CD4-positive, alpha-beta T cell treated with Interleukin-12 subunit alpha and Interleukin-12 subunit beta, for 1 hour (primary cell): ENCODE measurements at places on chromosomes 5 and 9.
A peak's percentile ranks its signal among the peaks of the same experiment; 100 is the strongest.

- no peak for DNase-seq
Observed at GRCh38 chr9:92185681-92186080, 70.5 kb upstream of the SPTLC1 start.

GRCh38 chr5:127518319-127518621 is 830 bp downstream of the PRRC1 start:
- peak; percentile 29 for DNase-seq

DNA sequence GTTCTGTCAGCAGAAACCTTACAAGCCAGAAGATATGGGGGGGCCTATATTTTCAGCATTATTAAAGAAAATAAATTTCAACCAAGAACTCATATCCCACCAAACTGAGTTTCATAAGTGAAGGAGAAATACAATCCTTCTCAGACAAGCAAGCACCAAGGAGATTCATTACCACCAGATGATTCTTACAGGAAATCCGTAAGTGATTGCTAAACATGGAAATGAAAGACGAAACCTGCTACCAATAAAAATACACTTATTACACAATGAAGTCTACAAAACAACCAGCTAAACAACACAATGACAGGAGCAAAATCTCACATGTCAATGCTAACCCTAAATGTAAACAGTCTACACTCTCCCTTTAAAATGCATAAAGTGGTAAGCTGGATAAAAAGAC is 17.8 kb upstream of the C9orf72 start:
- no peak for DNase-seq

- no peak for DNase-seq
Observed at GRCh38 chr9:69174616-69175463, 763 bp downstream of the TJP2 start.

GRCh38 chr5:57524348-57525060 is 41.9 kb upstream of the ACTBL2 start:
- no peak for DNase-seq

GRCh38 chr5:135228222-135228621 is 170.8 kb downstream of the MACROH2A1 start:
- no peak for DNase-seq

DNA sequence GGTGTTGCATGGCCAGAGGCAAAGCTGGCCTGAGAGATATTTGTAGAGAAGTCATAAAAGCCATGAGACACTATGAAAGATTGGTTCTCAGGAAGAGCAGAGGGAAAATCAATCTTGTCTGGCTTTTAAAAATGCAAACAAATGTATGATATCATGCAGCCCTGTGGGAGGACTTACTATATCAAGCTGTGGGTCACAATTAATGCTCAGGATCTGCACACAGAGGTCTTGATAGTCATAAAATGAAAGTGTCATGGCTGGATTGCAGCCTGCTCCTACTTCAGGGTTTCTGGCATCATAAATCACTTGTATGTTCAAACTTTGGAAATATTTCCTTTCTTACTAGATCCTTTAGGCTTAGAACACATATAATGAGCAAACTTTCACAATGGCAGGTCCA is 151.5 kb downstream of the SEMA6A start:
- no peak for DNase-seq

- no peak for DNase-seq
Observed at GRCh38 chr9:32748013-32748412, 35.3 kb upstream of the TMEM215 start.

DNA sequence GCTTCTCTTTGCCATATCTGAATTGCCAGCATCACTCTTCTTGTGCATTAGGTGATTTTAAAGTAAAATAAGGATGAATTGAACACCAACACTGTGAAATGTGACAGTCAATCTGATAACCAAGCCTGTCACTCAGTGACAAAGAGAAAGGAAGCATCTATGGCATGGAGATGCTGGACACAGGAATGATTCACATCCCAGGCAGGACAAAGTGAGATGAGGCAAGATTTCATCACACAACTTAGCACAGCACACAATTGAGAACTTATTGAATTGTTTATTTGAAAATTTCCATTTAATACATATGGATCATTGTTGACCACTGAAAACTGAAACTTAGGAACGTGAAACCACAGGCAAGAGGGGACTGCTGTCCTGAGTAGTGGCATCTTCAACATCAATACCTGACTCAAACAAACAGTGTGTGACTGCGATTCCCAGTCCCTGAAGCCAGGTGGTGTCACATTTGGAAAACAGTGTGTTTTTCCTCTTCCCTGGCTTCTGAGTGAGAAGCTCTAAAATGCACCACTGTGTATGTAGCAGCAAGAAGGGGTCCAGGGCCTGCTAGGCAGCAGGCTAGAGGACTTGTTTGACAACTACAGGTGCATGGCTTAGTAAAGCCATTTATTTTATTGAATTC is 10.7 kb downstream of the GAPT start:
- no peak for DNase-seq

DNA sequence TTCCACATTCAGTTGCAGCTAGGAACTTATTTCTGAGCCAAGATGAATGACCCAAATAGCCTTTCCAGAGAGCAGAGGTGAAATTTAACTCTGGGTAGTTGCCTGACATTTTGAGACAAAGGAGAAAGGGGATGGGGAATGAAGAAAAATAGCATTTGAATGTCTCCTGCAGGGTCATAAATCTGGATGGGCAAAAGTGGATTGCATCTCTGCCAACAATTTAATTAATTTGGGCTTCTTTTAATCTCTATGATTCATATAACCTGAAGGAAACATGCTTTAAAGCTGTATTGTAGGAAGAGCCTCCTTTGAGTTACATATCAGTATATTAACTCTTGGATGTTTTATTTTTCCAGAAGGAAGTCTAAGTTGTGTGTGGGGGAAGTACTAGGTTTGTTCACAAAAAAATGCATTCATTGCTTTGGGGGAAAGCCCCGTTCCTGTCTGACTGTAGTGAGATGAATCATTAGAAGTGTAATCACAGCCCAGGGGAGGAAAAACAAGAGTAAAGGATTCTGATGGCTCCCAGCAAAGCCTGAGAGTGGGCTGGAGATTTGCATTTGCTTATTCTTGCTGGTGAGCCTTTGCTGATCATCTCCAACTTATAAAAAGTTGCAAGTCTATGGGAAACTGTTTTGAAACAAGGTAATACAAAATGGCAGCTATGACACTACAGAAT is 133.0 kb upstream of the IQGAP2 start:
- no peak for DNase-seq

GRCh38 chr5:143826951-143827444 is 15.0 kb downstream of the HMHB1 start:
- DNase-seq, result peak; percentile 6

GRCh38 chr9:75087289-75087823 is 599 bp downstream of the NMRK1 start:
- DNase-seq, result peak; percentile 51

DNA sequence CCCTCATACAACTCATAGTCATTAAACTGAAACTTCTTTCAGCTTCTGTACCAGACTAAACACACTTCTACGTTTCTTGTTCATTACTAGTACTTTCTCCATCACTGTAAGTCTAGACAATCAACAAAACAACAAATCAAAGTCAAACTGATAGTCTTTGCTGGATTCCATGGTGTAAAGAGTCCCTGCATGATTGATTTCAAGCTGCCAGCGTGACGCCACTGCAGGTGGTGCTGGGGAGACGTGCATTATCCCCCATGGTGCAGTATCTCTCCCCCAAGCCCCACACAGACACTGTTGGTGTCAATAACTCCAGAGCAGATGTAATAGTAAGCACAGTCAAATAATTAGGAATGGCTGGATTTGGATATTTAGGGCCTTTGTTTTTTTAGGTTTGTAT is 10.7 kb upstream of the SLC2A8 start:
- no peak for DNase-seq

- no peak for DNase-seq
Observed at GRCh38 chr5:140883927-140884697, 2.2 kb downstream of the PCDHA13 start.

GRCh38 chr5:45089870-45090269 is 281.1 kb downstream of the MRPS30 start:
- DNase-seq, result no peak

DNA sequence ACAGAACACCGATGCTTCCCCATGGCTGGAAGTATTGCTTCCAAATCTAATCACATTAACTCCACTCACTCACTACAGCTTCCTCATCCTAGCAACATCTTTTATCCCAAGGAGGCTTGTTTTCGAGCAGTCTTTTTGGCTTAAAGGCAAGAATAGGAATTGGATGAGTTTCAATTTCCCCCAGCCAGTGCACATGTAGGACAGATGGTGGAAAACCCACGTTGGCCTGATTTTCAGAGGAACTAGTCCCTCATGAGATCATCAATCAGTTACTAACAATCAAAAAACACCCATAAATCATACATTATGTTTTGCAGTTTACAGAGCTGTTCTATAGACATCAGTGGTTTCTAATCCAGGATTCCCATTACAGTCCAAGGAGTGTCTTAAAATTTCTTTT is 48.5 kb upstream of the AGXT2 start:
- no peak for DNase-seq

DNA sequence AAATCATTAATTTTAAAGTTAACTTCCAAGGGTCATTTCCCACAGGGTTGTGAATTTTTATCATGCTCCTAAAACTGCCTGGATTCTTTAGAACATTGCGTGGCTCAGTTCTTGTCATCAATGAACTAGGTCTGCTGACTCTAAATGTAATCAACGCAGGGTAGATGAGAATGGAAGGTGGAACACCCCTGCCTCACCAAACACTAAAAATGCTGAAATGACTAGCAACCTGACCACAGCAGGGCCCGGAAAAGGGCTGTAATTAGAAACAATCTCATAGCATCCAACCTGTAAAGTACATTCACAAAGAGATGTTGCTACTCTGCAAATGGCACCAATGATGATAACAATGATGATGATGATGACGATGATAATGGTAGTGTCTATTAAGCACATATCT is 356.9 kb downstream of the DEPDC1B start:
- no peak for DNase-seq

- no peak for DNase-seq
Observed at GRCh38 chr9:99828417-99829176, 6.9 kb downstream of the NR4A3 start.

DNA sequence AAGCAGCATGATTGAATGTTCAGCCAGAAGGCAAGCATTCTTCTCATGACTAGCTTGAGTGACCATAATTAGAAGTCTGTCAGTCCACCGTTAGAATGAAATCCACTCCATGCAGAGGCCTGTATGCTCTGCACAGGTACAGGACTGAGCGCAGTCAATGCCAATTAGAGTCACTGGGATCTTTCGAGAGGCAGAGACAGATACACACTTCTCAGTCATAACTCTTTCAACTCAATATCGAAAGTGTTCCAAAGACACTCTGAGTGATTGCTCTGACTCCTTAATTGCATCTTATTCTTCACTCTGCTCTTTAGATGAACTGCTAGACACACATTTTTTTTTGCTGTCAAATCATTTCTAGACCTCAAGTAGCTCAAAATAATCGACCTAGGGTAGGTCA is 203.6 kb downstream of the GABRB2 start:
- DNase-seq, result no peak

DNA sequence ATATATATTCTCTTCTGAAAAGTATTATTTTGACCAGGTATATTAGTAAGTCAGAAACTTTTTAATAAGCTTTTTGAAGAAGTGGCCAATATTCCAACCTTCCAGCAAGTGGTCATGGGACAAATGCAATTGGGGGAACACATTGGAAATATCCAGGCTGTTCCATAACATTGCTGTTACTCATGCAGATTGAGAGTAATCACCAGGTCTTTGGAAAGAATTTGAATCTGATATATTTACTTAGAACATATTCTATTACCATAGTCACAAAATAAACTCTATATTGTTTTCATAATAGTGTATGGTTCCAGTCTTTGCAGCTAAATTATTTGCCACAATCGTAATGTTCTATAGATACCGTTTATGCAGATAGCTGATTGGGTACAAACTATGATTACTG is 102.8 kb downstream of the TAF11L14 start:
- DNase-seq, result no peak

DNA sequence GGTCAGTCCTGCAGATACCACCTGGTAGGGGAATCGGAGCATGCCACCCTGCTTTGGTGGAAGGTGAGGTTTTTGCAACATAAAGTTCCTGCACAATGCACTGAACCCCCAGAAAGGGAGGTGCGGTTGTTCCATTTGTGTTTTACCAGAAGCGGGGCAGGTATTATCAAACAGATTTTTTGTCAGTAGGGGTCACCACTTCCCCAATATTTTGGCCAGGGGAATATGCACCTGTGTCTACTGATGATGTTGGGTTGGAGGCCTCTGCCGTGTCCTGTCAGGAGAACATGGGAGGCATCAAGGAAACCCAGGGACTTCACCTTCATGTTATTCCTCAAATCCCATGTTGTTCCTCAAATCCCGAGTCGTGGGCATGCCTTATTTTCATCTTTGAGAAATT is 438.7 kb downstream of the NTRK2 start:
- DNase-seq, result no peak

DNA sequence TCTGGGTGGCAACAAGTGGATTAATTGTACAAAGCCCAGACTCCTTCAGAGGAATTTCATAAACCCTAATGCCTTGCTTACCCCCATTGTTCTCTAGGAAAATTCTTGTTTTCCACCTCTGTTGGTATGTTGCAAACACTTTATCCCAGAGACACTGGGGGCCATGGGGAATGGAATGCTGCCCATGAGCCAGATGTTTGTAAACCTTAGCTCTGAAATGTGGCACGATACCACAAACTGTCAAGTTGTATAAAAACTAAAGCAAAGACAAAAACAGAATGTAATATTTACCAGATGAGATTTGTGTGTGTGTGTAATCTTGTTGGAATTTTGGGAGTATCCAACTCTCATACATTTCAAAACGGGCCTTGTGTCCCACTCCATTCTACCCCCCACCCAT is 465.0 kb downstream of the EBF1 start:
- DNase-seq, result no peak

GRCh38 chr9:115412656-115413055 is 294.7 kb upstream of the TNC start:
- no peak for DNase-seq

GRCh38 chr5:33114361-33114760 is 326.4 kb upstream of the TARS1 start:
- no peak for DNase-seq

- DNase-seq, result peak; percentile 5
Observed at GRCh38 chr5:55694152-55694830, 17.8 kb downstream of the SLC38A9 start.

DNA sequence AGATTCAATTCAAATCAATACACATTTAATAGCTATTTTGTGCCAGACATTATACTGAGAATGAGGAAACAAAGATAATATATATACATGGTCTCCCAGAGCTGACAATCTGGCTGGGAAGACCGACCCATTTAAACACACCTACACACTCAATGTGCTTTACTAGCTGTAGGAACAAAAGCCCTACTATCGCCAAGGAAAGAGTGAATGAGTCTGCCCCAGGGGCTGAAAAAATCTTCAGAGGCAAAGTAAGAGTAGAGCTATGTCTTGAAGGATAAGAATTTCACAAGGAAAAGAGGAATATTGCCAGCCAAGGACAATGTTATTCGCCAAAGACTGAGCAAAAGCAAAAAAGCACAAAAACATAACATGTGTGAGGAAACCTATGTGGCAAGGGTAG is 6.6 kb downstream of the PFDN1 start:
- no peak for DNase-seq
